Heart left ventricle (tissue), 16 donors: ENCODE measurements at places on chromosomes 13 and 19. TPM values are rescaled to one million over a fixed set of nuclear protein-coding genes. Genes with fewer than 3 reads are reported as not detected.

EFNA2 gene
- not detected for total RNA-seq

SIAH3 gene
- not detected for total RNA-seq

PSG11 gene
- not detected for total RNA-seq

IGFL2 gene
- 1.4 TPM for total RNA-seq

CLEC11A gene
- total RNA-seq = 16.6 TPM

IRGC gene
- not detected for total RNA-seq

ITGBL1 gene
- 1.3 TPM for total RNA-seq

C5AR1 gene
- 9.8 TPM for total RNA-seq

CD22 gene
- total RNA-seq = 0.20 TPM

PRR20C gene
- not detected for total RNA-seq

SYCN gene
- not detected for total RNA-seq

NLRP5 gene
- not detected for total RNA-seq

NCR1 gene
- not detected for total RNA-seq

CEACAM7 gene
- 0.26 TPM for total RNA-seq

ZNF547 gene
- 2.6 TPM for total RNA-seq

PCP2 gene
- total RNA-seq = 1.9 TPM

KIRREL2 gene
- not detected for total RNA-seq

C19orf81 gene
- total RNA-seq = not detected

TUBA3C gene
- 0.75 TPM for total RNA-seq

HIPK4 gene
- total RNA-seq = not detected

CGB3 gene
- not detected for total RNA-seq

FPR2 gene
- not detected for total RNA-seq

MIR17HG gene
- total RNA-seq = 0.67 TPM

THOP1 gene
- 43.9 TPM for total RNA-seq

LILRB4 gene
- total RNA-seq = 2.6 TPM

TEX29 gene
- not detected for total RNA-seq

PTPRS gene
- 113 TPM for total RNA-seq

SHKBP1 gene
- total RNA-seq = 31.4 TPM

GSX1 gene
- not detected for total RNA-seq

PABPC3 gene
- total RNA-seq = not detected

BEST2 gene
- not detected for total RNA-seq

NHLRC3 gene
- 8.8 TPM for total RNA-seq

ZNF541 gene
- 0.73 TPM for total RNA-seq

ICAM5 gene
- total RNA-seq = 0.72 TPM

IGFL1 gene
- total RNA-seq = not detected

TTYH1 gene
- total RNA-seq = 6.8 TPM

TMPRSS9 gene
- total RNA-seq = not detected

ADGRE1 gene
- total RNA-seq = 0.18 TPM

IL27RA gene
- 7.3 TPM for total RNA-seq

ZNF793 gene
- 7.7 TPM for total RNA-seq

RNF17 gene
- not detected for total RNA-seq

LMTK3 gene
- 1.8 TPM for total RNA-seq

PLIN5 gene
- 42.7 TPM for total RNA-seq

UPF3A gene
- total RNA-seq = 21.7 TPM

C13orf42 gene
- total RNA-seq = not detected

PNMA8A gene
- total RNA-seq = 12.0 TPM
